Colonic mucosa (tissue), 4 donors: ENCODE measurements at places on chromosomes 2 and 18. TPM values are rescaled to one million over a fixed set of nuclear protein-coding genes. Genes with fewer than 3 reads are reported as not detected.

CSRNP3 gene
- total RNA-seq = 1.5 TPM

DNA sequence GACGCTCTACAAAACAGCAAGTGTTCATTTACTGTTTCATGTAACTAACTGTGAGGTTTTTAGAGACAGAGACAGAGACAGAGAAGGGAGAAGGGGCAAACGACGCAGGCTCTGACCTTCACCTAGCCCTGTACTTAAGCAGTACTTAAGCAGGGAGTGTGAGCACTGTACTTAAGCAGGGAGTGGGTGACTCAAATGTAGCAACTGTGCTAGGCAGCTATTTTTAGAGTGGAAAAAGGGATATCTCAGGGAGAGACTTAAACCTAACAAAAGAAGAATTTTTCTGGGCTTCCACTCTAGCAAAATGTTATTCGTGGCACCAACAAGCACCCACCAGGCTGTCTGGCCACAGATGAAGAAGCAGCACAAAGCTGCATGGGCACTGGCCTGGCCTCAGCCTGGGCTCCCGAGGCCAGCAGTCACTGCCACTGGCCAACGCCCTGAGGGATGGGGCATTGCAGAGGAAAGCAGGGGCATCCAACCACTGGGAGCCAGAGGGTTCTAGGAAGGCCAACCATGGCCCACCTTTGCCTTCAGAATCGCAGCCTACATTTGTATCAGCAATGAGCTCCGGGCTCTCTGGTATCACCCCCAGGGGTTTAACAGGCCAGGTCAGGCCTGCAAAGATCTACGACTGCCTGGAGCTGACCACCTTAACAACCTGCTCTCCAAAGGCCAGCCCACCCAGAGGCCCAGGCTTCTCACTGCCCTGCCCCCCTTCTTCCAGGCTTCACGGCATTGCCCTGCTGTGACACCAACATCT, 154.3 kb downstream of the TTC32 start:
- DNase-seq = no peak

GRCh38 chr18:24466771-24467170, 6.3 kb downstream of the HRH4 start:
- DNase-seq = no peak

CNTNAP5 gene
- 0.35 TPM for total RNA-seq

DNA sequence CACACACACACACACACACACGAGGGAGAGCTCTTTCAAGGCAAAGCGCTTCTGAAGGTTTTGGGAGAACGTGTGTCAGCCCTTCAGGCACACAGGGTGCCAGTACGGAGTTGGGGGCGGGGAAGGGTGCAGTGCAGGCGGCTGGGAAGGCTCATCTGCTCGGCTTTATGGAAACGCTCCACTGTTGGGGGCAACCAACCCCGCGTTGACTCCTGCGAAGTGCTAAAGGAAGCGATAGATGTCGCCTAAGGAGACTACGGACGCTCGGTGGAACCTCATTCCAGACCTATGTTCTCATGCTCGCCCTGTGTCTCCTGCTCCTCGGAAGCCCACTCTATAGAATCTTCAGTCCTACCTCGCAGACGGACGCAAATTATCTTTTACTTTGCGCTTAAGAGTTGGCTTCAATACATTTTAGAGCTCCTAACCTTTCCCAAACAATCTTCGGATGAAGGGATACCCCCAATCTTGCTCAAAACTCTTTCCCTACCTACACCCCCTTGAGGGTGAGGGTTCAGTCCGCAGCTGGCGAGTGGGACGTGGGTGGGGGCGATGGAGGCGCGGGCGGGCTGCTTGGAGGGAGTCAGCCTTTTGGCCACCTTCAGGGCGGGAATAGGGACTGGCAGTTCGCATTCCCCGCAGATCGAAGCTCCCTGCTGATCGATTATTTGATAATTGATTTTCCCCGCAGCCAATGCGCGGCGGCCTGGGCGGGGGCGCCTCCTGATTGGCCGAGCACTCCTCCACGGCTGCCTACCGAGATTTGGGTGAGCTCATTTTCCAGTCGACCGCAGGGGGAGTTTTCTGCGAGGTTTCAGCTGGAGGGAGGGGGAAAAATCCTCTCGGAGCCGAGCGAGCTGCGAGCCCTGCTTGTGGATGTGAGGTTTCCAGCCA, 1.9 kb upstream of the MEIS1 start:
- peak; percentile 87 for DNase-seq

DNA sequence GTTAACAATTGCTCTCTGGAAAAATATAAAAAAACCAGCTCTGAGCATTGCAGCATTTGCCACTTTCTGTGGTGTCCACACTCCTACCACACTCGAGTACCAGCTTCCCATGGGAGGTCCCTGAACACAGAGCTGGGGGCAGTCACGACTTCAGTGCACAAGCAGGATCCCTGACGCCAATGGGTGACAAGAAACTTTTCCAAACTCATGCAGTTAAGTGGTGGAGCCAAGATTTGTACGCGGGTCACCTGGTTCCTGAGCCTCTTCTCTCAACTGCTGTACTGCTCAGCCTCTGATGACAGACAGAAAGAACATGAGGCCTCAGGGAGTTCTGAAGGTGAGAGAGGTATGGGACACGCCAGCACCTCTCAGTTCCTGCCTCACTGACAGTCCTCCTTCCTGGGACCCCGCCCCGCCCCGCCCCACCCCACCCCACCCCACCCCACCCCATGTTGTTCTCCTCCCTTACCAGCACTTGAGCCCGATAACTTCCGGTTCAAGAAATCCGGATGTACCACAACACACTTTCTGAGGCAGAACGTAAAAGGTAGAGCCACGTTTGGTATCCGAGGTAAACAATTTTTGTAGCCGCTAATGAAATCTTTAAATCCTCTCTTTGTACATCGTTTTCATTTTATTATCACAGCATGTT, 287.6 kb downstream of the MYCN start:
- DNase-seq = no peak

CAPN14 gene
- 0.08 TPM for total RNA-seq

- no peak for DNase-seq
These were observed 24.4 kb downstream of the CNOT11 start for GRCh38 chr2:101277111-101277510.

DNA sequence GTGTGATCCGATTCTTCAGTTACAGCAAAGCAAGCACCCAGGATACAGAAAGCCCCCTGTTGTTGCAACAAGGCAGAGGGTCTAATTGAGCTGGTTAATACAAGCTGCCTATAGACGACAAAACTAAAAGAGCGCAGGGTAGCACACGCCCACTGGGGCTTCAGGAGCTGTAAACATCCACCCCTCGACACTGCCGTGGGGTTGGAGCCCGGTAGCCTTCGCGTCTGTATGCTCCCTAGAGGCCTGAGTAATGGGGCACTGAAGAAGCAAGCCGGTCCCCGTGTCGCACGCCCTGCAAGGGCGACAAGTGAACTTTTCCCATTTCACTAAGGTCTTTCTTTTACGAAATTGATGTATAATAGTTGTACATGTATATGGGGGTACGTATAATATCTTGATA, 24.7 kb upstream of the CHRNA1 start:
- no peak for DNase-seq

- DNase-seq = no peak
These were observed 184.1 kb downstream of the CDH7 start for GRCh38 chr18:65934874-65935273.

DNA sequence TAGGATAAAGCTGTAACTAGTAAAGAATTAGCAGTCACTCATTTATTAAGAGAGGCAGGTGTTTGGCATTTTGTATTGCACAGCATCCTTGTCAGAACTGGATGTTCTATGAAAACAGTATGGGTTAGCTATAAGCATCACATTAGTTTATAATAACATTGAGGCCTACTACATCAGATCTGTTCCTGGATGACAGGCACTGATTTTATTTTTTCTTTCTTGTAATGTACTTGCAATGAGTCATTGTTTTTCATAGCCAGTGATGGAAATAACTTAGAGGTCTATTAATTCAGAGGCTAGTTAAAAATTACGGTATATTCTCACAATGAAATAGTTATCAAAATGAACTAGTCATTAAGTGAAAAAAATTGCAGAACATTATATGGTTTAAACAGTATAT, 13.0 kb upstream of the RMDN2 start:
- no peak for DNase-seq

DNA sequence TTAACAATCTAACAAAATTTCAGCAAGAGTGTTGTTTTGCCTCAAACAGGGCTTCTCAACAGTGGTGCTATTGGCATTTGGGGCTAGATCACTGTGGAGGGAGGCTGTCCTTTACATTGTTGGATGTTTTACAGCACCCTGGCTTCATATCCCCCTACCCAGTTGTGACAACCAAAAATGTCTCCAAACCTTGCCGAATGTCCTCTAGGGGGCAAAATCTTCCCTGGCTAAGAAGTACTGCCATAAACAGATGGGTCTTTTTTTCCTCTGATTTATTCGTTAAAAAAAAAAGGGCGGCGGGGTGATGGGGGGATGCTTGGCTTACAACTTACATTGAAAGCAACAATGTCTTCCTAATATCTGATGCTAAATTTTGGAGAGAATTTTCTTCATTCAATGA, 207.6 kb upstream of the CCDC150 start:
- DNase-seq = no peak

USP34 gene
- total RNA-seq = 70.8 TPM

DNA sequence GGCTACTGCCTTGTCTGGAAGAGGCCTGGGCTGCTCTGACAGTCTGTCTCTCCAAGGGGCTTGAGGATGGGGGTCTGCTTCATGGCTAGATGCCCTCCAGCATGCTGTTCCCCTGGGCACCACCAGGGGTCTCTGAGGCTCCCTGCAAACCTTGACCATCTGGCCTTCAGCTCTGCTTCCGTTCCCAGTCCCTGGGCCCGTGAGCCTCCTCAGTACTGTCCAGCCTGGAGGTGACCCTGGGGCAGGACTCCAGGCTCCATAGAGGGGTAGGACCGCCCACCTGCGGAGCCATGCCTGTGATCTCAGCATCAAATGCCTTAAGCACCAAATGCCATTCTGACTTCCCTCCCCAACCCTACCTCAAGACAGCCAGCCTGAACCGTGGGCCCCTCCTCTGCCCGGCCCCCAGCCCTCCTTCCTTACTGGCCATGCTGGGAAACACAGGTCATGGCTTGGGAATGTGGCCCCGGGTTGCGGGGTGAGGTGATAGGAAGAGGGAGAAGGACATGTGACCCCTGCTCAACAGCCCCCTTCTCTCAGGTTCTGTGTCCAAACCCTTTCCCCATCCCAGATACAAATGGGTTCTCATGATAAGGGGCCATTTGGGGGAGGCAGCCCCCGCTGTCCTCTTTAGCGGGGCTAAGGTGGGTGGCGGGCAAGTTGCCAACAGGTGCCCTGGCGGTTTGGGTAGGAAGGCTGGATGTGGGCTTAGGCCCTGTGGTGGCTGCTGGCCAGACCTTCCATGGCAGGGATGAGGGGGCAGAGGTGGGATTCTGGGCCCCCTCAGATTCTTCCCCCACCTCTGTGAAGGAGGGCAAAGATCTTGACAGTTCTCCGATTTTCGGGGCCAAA, 25.0 kb downstream of the SPEG start:
- peak; percentile 51 for DNase-seq

- DNase-seq = no peak
These were observed 26.8 kb downstream of the MRPL35 start for GRCh38 chr2:86226070-86226469.

TLX2 gene
- total RNA-seq = 0.40 TPM

DNA sequence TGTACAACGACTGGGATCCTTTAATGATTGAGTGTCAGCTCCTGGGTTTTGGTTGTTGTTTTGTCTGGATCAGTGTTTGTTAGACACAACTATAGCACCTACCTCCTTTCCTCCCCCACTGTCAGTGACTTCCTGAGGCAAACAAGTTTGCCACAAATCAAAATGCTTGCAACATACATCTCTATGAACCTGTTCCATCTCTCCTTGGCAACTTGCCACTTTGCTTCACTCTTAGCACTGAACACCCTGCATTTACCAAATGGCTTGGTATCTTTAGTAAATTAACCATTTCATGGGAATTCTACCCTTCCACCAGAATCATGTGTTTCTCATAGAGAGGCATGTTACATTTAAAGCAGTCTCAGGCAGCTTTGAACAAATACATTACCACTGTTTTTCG, 301.1 kb upstream of the TANK start:
- DNase-seq = no peak

DNA sequence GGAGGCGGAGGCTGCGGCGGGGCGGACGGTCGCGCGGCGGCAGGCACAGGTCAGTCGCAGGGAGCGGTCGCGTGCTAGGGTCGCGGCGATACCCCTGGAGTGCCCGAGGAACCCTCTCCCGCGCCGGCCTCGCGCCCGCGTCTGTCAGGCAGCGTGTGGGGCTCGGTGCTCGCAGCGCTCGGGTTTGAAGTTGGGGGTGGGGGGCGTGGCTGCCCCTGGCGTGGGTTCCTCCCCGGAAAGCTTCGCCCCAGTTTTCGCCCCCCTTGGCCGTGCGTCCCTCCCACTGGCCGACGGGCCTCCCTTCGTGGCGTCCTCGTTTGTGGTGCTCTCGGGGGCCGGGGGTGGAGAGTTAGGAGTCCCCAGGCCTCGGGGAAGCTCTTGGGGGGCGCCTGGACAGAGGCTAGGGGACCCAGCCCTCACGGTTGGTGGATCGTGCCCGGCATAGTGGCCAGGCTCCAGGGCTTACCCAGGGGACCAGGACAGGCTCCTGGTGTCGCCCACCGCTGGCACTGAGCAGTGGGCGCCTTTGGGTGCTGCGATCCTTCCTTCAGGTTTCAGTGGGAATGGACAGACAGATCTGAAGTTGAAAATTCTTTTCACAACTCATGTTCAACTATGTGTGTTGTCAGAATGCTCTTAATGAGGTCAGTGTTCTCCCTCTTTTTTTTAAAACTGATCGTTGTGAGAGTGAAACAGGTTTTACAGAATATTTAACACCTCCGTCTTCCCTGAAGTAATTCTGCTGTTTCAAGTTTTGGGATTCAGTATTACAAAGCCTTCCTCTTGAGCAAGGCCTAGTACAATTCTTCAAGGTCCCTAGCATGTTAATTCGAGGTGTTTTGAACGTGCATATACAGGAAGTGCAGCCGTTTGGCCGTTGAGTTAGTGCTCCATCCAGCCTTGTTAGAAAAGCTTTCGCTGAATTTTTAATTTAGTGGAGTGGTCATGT, 604 bp downstream of the RALBP1 start:
- no peak for DNase-seq

DNA sequence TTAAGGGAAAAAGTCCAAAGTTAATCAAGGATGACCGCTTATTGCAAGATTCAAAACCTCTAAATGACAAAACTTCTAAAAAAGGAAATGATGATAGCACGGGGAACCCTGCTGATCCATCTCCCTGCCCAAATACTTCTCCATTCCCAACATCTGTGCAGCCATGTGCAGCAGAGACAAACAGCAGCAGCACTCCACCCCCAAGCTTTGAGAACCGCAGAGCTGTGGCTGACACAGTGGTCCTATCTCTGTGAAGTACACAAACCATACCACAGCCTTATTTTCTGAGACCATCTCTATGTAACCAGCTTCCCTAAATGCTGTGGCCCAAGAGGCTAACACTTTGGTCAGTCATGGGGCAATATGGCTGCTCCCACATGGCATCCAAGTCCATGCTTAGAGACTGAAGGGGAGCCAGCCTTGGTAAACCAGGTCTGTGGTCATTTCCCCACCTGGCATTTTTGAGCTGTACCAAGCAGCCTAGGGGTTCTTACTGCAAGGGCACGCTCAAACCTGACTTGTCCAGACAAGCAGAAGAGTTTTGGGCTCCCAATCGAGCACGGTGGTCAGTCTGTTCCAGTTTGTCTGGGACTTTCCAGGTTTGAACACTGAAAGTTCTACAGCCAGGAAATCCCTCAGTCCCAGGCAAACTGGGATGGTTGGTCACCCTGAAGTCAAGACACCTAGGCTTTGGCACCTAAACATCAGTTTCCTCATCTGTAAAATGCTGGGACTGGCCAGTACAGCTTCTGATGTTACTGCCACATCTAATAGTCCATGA, 17.1 kb upstream of the NFE2L2 start:
- DNase-seq = no peak
